ENCODE measurements at places on chromosomes 5 and 9.

GRCh38 chr9:22030101-22030598, 21.0 kb upstream of the CDKN2B start:
- no peak for DNase-seq

- no peak for DNase-seq
These were observed 88.7 kb upstream of the PIK3R1 start for GRCh38 chr5:68126886-68127285.

GRCh38 chr5:96819806-96820205, 12.1 kb upstream of the ERAP1 start:
- no peak for DNase-seq

DNA sequence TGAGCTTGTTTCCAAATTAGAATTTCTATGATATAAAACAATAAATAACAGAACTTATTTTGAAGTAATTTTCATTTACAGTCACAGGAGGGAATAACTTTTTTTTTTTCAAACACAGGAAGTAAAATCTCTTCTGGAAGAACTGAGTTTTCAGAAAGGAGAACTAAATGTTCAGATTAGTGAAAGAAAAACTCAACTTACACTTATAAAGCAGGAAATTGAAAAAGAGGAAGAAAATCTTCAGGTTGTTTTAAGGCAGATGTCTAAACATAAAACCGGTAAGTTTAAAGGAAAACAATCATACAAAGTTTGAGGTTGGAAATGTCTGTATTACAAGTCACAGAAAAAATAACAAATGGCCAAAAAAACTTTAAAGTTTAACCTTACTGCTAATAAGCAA, 41.6 kb downstream of the RAB14 start:
- no peak for DNase-seq

GRCh38 chr5:8028243-8028642, 159.3 kb downstream of the MTRR start:
- no peak for DNase-seq

- DNase-seq, result no peak
These were observed 9.6 kb downstream of the EFNA5 start for GRCh38 chr5:107661038-107661649.

DNA sequence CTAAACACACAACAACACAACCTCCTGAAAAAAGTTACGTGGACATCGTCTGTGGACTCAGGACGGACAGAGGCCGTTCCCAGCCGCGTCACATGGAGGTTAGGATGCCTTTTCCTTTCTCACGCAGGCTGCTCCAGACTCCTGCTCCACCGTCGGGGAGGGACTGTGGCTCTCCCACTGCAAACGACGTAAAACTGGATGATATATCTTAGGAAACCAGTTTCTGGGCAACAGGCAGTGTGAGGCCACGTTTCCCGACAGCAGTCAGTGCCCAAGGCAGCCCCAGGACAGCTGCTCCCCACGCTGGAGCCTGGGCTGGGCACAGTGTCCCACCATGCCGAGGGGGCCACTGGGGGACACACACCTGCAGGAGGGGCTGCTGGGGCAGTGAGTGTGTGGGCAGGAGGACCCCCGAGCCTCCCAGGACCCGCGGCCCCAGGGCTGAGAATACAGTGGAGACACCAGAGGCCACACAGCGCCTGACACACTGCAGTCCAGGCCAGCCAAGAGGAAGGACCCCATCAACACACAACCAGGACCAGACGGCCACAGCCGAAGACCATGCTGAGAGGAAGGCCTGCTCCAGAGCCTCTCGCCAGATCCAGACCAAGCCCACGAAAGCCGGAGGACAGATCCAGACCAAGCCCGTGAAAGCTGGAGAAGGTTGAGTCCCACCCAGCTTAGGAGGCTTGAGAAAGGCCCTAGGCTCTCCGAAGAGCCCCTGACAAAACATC, 26.2 kb downstream of the EXD3 start:
- DNase-seq, result no peak

- DNase-seq, result no peak
These were observed 13.0 kb downstream of the SMIM3 start for GRCh38 chr5:150791536-150791935.

GRCh38 chr5:168408561-168409305, 77.5 kb upstream of the RARS1 start:
- DNase-seq, result no peak

DNA sequence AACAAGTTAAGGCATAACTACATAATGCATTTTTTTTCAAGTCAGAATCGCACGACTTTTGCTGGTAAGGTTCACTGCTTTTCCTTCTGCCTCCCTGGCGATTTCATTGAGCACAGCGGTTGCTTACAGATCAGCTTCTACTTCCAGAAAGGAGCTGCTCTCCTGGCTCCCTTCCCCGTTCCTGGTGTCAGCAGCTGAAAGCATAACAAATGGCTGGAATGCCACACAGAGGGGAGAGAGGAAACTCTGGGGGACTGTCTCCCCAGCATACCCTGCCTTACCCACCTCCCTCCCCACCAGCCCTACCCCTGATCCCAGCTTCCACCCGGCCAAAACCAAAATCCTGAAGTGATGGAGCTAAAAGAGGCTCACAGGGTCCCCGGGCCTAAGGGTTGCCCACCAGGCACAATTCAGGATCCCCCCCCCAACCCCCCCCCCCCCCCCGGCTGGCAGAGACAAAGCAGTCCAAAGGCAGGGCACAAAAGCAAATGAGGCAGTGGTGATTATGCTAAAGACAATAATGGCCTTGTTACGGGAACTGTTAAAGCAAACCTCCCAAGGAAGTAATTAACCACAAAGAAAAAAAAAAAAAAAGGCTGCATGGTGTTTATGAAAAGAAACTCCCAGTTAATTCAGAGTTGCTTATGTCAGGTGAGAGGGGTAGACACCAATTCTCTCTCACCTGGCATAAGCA, 126.1 kb upstream of the WWC1 start:
- no peak for DNase-seq

DNA sequence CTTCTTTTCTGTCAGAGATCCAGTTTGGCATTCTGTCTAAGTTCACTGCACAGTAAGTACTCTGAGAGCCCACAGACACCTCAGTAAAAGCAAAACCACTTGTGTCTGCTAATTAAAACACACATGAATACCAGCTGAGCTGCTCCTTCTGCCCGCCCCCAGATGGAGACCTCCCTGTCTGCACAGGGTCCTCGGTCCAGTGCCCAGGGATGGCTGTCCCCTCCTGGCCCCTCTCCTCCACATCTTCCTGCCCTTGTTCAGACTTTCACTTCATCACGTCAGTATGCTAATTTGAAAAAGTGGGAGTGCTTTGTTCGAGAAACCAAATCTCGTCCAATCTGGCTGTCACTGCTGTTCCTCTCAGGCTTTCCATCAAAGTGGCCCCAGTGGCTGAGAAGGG, 43.5 kb downstream of the LIX1 start:
- no peak for DNase-seq

- no peak for DNase-seq
These were observed 8.3 kb upstream of the XPA start for GRCh38 chr9:97705354-97705950.

DNA sequence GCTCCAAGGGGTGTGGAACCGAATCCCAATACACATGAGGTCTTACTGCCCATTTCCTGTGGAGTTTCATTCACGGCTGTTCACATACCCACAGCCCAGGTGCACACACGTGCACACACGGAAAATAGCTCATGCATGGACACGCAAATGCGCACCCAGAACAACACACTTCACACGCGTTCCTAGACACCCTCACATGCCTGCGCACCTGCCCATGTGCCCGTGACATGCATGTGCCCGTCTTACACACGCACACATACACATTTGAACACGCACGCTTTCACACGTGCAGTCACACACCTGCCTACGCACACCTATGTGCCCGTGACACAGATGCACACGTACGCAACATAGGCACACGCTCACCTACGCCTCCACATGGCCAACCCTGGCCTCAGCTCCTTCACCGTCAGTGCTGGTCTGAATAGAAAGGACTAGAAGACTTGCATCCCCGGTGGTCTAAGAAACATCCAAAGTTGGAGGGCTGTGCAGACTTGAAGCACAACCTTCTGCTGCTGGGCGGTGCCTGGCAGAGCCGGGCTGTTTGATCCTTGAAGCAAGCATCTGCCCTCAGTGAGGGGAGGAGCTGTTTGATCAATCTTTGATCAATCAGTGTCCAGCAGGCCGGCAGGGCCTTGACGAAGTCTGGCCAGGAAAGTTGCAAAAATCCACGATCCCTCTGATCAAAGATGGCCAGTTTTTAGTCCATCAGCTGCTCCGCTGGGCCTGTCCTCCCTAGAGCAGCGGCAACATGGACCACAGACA, 164.7 kb downstream of the OLFM1 start:
- DNase-seq, result no peak

GRCh38 chr9:112248722-112249121, 73.6 kb upstream of the SUSD1 start:
- DNase-seq, result no peak

DNA sequence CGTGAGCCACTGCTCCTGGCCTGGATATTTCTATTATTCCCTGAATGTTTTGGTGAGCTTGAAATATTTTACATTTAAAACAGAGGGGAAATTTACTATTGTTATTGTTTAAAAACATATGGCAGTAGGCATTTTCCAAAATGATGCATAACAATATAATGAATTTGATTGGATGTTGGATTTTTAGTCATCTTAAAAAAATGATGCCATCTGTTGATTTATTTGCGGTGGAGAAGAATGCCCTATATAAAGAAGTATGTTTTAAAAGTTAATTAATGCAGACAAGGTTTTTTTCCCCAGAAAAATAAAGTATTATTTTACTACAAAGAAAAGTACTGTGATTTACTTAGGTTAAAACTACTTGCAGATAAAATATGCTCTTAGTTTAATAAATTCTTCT, 33.4 kb upstream of the ARRDC3 start:
- DNase-seq, result no peak

DNA sequence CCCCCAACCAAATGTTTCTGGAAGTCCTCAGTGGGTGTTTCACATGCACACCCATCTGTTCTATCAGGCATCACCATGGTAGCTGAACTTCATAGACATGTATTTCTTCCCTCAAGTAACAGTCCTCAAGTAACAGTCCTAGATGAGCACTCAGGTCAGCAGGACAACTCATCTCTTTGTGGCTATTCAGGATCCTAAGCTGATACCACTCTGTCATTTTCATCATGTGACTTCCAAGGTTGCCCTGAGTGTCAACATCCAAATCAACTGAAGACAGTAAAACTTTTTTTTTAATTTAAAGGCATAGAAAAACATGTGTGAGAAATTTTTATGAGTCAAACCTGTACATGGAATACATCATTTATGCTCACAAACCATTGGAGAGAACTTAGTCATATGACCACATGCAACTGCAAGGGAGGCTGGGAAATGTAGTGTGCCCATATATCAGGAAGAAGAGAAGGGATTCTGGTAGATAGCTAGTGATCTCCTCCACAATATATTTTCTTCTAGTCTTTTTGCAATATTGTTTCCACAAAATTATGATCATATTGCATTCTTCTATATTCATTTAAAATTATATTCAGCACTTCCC, 64.2 kb upstream of the FST start:
- no peak for DNase-seq

DNA sequence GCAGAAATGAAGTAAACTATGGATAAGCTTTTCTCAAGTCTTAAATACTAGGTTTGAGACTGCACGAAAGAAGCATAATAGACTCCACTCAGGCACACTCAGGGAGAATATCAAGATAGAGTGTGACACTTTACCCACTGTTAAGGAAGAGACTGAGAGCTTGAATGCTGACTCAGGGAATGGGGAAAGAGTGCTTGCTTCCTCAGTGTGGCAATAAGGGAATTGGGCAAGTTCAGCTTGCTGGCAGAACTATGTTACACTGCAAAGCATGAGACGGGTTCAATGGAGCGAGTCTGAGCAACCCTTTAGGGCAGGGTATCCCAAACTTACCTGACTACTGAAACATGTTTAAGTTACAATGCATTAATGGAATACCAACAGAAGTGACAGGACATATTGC, 237.7 kb upstream of the MEF2C start:
- no peak for DNase-seq

DNA sequence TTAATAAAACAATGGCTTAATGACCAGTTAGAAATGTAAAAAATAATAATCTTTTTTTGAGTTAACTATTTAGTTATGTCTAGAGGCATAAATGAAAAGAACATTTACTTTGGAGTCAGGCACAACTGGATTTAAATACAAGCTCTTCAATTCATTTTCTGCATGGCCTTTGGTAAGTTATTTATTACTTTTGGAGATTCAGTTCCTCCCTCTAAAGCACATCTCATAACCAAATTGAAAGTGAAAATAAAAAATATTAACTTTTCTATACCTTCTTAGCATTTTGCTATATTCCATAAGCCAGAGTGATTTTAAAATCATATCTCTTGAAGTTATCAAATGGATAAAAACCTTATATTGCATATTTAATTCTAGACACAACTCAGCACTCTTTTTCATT, 434.9 kb upstream of the SMARCA2 start:
- no peak for DNase-seq

DNA sequence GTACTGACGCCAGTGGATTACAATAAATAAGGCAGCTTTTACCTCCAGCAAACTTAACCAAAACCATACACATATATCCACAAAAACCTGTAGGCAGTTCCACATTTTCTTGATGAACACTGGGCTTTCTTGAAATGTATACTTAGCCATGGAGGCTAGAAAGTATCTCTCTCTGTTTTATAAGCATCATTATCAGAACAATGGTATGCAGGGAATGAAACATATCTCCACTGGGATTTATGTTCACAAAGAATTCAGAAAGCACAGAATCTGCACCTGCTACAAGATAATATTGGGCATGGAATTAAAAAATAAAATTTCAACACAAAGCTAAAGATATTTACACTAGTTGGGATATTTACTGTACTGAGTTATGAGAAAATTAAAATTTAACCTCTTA, 126.1 kb upstream of the RASA1 start:
- no peak for DNase-seq

GRCh38 chr5:123278284-123278683, 144.9 kb downstream of the CEP120 start:
- no peak for DNase-seq

DNA sequence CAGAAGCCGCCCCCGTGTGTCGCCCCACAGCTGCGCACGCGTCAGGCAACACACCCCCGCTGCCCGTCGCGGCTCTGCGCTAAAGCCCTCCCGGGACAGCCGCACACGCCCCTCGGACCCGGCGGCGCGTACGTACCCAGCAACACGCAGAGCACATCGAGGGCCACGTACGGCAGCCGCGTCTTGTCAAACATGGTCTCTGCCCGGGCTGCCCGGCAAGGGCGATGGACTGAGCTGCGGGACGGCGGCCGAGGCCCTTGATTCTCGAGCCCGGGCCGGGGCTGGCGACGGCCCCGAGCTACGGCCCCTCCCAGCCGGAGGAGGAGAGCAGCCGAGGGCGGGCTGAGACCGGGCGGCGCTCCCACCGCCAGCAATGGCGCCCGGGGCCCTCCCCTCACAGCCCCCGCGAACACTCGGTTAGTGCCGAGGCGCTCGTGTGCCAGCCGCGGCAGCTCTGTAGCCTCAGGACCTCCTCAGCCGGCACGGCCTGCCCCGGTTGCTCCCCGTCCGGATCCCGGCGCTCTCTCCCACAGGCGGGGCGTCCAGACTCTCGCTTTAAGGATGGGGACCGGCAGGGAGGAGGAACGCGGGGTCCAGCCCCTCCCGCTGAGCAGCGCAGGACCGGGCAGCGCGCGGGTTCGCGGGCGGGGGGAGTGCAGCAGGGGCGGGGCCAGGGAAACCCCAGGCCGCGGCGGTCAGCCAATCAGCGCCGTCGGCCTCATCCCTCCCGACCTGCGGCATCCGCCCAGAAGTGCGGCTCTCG, at the start of gene PLPP1:
Gene PLPP1, minus strand, starts transcription at position 529 of the 763 bp plus-strand sequence. Its CDS starts 335 bp downstream, at position 194.
- peak; percentile 64 for DNase-seq
